IPS DF 6.9 (cell line): ENCODE measurements at places on chromosomes 2 and 18.

DNA sequence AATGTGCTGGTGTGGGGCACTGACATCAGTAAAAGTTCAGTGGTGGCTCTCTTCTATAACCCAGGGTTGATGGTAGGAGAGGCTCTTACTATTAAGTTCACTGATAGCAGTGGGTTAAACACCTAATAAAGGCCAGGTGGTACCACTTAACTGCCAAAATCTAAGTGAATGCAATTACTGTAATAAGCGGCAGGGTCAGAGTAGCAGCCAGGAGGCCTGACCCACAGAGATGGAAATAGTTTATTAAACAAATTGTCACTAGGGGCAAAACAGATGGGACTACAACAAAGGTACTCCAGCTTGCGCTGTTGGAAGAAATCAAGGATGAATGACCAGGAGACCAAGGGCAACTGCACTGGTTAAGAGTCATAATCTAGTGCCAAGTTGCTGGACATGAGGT is 26.6 kb downstream of the ZSWIM2 start:
- DNase-seq: no peak

DNA sequence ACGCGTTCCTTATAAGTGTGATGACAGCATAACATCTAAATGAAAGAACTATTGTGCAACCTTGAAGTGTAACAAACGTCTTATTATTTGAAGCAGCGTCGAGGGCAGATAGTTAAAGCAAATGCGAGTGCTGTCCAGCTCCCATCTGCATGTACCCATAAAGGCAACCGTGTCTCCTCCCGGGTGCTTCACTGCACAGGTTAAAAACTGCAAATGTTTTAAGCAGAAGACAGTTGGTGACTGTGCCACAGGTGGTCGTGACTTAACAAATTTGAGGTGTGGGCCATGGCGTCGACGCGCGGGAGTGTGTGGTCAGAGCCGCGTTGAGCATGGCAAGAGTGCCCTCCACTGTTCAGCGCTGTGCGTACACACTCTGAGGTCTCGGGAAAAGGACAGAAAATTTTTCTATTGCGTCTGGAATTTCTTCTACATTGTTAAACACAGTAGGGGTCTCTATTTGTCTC is 6.4 kb downstream of the SALL3 start:
- no peak for DNase-seq

DNA sequence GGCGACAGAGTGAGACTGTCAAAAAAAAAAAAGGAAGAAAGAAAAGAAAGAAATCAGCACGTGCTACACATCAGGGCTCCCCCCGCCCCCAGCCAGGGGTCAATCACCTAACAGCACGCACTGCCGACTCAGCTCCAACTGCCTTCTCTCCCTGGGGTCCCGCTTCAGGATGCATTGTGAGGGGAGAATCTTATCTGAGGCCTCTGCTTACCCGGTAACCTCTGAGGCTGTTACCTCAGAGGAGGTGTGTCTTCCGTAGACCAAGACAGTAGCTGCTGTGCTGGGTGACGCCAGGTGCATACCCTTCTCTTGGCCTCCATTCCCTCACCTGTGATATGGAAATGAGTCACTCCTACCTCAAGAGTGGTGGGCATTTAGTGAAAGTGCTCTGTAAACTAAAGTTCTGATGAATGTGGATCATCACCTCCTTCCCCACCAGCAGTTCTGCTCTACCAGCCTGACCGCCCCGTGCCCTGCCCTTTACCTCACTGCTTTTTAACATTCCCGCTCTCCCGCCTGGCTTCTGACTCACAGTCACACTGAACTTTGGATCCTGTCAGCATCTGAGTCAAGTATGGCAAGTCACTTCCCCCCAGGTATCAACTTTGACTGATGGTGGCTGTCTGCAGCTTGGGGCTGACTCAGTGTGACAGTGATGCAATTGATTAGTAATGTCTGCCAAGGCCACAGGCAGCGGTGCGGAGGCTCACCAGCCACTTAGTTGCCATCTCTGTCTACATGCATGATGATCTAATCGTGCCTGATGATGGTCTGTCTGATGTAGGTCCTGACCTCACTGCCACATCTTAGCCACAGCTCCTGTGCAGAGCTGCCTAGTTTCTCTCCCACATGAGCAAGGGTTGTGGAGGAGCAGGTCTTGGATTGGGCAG is 20.1 kb downstream of the ARID5A start:
- DNase-seq: no peak

DNA sequence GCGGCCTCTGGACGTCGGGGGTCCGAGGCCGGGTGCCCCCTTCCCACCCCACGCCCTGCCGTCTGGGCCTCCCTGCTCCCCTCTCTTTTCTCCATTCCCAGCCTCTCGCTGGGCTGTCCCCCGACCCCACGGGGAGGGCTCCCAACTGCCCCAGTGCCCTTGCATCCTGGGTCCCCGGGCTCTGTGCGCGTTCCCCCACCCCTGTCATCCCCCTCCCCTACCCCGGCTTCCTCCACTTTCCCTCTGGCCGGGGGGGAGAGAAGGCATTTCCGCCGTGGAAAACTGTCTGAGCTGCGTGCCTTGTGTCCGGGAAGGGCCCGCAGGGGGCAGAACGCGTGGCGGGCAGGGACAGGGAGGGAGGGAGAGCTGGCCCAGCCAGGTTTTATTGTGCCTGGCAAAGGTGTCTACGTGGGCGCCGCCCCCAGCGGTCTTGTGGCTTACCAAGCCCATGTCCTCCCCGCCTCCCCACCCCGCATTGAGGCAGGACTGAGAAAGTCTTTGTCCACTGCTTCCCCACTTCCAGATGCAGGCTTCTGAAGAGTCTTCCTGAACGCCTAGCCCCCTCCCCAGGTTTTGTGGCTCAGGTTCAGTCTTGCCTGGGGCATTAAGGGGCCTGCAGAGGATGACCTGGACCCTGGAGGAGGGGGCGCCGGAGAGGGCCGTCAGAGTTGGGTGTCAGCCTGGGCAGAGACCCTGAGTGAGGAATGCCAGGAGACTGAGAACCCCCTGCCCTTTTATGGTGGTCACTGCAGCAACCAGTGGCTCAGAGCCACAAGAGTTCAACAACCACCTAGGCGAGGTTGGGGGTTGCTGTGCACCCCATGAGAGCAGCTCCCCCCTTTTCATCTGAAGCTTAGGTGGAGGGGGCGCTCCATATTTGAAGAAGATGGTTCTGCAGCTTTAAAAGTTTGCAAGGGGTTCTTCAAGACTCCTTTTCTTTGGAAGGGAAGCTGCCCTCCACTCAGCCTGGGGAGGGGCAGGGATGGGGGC is 1.3 kb downstream of the ITM2C start:
- DNase-seq: no peak

DNA sequence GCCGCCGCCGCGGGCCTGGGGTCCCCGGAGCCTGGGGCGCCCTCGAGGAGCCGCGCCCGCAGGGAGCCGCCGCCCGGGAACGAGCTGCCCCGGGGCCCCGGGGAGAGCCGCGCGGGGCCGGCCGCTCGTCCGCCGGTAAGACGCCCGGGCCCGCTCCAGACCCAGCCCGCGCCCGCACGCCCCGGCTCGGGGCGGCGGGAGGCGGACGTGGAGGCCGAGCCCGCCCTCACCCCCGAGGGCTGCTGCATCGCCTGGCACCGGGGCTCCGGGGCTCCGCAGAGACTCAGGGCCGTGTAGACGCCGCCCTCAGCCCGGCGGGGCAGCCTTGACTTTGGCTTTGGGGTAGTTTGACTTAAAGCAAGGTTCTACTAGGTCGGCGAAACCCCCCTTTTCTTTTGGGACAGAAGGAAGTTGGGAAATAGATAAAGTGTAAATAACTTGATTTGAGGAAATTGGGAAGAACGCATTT is 335 bp downstream of the ERFE start:
- DNase-seq: no peak

DNA sequence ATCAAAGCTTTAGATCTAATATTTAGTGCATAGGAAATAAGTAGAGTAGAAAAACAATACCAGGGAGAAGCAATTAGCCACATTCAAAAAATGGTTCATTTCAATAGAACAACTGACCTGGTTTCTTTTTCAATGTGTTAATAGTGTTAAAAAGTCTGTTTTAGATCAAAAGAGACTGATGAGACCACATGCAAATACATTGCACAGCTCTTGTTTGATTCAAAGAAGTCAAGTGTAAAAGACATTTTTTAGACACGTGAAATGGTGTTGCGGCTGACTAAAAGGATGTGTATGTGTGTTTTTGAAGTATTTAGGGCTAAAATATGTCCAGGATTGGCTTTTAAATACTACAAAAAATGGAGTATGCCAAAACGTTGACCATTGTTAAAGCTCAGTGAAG is 1.2 kb upstream of the AOX1 start:
- no peak for DNase-seq

GRCh38 chr2:29777161-29777560 is 144.2 kb downstream of the ALK start:
- DNase-seq: no peak

DNA sequence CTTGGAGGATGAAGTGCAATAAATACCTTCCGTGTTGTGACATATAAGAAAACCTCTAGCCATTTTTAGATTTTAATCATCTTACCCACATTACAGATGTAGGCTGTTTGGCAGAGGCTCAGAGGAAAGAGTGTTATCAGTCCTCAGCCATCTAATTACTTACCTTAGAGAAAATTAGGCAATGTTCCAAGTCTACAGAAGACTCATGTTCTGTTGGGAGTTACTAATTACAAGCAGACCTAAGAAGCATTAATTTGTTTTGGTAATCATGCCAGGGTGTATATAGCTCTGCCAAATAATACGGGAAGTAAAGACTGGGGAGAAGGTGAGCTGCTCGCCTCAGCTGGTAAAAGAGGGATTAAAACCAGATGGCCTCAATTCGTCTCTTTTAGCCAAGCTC is 125.8 kb upstream of the PGAP1 start:
- DNase-seq: no peak

DNA sequence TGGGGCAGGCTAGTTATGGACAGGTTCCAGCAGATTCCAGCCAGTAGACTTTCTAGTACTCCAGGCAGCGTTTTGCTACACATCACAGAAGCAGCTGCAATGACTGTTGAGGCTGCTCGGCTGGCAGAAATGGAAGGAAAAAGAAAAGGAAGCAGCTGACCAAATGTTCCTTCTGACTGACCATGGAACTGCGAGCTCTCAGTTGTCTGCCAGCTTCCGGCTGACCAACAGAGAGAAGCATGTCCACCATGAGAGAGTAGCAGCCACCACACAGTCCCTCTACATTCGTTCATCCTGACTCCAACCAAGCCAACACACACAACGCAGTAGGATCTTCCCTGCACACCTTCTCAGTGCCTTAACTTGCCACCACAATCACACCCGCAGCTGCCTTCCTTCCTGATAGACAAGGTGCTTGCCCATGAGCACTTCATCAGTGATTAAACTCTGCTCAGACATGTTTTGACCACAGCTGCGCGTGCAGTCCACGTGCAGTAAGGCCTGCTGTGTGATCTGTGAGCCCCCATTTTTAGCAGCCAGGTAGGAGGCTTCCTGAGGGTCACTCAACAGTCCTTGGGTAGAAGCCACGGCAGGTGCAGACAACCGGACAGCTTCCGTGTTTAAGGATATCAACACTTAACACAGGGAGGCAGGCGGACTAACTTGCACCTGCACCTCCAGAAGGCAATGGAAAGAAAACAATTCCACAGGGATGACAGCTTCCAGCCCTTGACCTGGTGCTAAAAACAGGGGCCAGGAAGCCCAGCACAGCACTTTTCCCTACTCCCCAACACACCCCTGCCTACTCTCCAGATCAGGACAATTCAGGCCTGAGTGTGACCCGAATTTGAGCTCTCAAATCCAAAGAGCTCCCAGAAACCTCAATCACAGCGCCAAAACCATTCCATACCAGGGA is 996 bp downstream of the TGFBRAP1 start:
- DNase-seq: no peak

DNA sequence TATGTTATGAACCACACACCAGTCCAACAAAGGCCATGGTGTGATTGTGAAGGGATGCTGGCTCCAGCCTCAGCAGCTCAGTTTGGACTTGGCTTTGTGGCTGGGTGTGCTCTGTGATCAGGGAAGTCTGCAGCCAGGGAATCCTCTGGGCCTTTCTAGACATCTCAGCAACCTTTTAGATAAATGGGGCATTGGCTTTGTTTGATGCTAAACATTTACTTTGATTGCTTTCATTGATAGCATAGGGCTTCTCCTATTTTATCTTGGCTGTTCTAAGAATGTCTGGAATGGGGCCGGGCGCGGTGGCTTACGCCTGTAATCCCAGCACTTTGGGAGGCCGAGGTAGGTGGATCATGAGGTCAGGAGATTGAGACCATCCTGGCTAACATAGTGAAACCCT is 104.5 kb downstream of the VAPA start:
- DNase-seq: no peak

- DNase-seq: no peak
Measured at GRCh38 chr2:238264072-238264460, 24.2 kb upstream of the HES6 start.

DNA sequence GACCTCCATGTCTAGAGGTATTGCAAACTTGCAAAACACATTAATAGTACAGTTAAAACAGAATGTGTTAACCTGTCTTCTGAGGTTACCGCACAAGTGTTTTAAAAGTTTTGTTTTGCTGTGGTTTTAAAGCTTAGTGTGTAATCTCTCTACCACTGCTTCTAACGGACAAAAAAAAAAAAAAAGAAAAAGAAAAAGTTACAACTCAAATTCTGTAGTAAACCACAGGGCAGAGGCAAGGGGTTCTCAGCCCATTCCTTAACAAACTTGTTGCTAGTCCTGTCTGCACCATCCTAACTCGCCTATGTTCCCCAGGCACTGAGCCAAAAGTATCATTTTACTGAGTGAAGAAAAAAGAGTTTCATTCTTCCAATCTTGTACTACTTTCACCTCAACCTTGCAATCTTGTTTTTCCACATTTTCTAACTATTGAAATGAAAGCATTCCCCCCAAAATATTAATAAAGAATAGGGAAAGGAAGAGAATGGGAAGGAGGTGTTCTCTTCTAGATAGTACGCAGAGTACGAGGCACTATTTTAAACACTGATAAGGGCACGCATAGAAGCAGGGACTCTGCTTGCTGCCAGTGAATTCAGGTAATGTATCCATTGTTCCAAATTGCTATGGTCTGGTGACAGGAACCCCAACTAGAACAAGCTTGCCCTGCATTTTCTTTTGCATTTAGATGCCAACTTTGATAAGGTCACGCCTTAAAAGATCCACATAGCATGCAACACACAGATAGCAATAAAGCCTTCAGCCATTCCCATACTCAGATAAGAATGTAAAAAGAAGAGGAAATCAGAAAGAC is 47.1 kb downstream of the IKZF2 start:
- DNase-seq: no peak

- DNase-seq: no peak
Measured at GRCh38 chr2:33042265-33042664, 95.5 kb downstream of the LTBP1 start.

GRCh38 chr2:239443666-239444567 is 43.1 kb upstream of the HDAC4 start:
- no peak for DNase-seq

- no peak for DNase-seq
Measured at GRCh38 chr2:127085317-127085681, 21.7 kb downstream of the BIN1 start.

GRCh38 chr2:55093381-55093780 is 43.1 kb upstream of the RTN4 start:
- DNase-seq: no peak
